HFFc6 (cell line): ENCODE measurements at places on chromosomes 2 and 18. TPM values are rescaled to one million over a fixed set of nuclear protein-coding genes. Genes with fewer than 3 reads are reported as not detected.

The NEUROD1 gene
- total RNA-seq: not detected in 3 replicates

The TXNDC2 gene
- total RNA-seq: 0.11 to 0.34 TPM in 2 of 3 replicates, not detected in the other

GRCh38 chr2:11310212-11310611 lies 34.2 kb downstream of the ROCK2 start:
- no peak for DNase-seq
- H3K4me1 ChIP-seq: peaks cover 63% of the 10 kb centered on the region
- H3K27ac ChIP-seq: no peak overlapping the region
- H3K36me3 ChIP-seq: no peaks in the 10 kb centered on the region
- no peaks in the 10 kb centered on the region for H3K27me3 ChIP-seq

- no peaks in the 10 kb centered on the region for H3K36me3 ChIP-seq
- H3K4me1 ChIP-seq: no peaks in the 10 kb centered on the region
- no peak overlapping the region for H3K4me3 ChIP-seq
- no peaks in the 10 kb centered on the region for H3K27me3 ChIP-seq
Measured at GRCh38 chr2:195419033-195419432, 238.0 kb upstream of the SLC39A10 start.

- H3K36me3 ChIP-seq: no peaks in the 10 kb centered on the region
- H3K4me1 ChIP-seq: peaks cover 21% of the 10 kb centered on the region
- peak; percentile 77 for DNase-seq
- peak overlapping the region; percentile 43 for H3K4me3 ChIP-seq
- H3K27me3 ChIP-seq: peaks cover 22% of the 10 kb centered on the region
Measured at GRCh38 chr18:63161761-63162195, 157.8 kb downstream of the BCL2 start.

GRCh38 chr18:25517881-25518715 lies 166.1 kb upstream of the ZNF521 start:
- no peak overlapping the region for H3K4me3 ChIP-seq
- H3K36me3 ChIP-seq: no peaks in the 10 kb centered on the region
- DNase-seq: no peak
- H3K27me3 ChIP-seq: no peaks in the 10 kb centered on the region; the same call in none of the 2 replicates
- H3K27ac ChIP-seq: no peak overlapping the region
- H3K4me1 ChIP-seq: no peaks in the 10 kb centered on the region

- H3K4me3 ChIP-seq: peak overlapping the region; percentile 78
- H3K27ac ChIP-seq: no peak overlapping the region; the same call in 1 of the 2 replicates
- H3K36me3 ChIP-seq: no peaks in the 10 kb centered on the region
- H3K4me1 ChIP-seq: peaks cover 26% of the 10 kb centered on the region
- peaks cover 5% of the 10 kb centered on the region for H3K27me3 ChIP-seq
Measured at GRCh38 chr2:157895531-157895930, 19.4 kb upstream of the ACVR1 start.
